ENCODE measurements at places on chromosomes 3 and 15.

DNA sequence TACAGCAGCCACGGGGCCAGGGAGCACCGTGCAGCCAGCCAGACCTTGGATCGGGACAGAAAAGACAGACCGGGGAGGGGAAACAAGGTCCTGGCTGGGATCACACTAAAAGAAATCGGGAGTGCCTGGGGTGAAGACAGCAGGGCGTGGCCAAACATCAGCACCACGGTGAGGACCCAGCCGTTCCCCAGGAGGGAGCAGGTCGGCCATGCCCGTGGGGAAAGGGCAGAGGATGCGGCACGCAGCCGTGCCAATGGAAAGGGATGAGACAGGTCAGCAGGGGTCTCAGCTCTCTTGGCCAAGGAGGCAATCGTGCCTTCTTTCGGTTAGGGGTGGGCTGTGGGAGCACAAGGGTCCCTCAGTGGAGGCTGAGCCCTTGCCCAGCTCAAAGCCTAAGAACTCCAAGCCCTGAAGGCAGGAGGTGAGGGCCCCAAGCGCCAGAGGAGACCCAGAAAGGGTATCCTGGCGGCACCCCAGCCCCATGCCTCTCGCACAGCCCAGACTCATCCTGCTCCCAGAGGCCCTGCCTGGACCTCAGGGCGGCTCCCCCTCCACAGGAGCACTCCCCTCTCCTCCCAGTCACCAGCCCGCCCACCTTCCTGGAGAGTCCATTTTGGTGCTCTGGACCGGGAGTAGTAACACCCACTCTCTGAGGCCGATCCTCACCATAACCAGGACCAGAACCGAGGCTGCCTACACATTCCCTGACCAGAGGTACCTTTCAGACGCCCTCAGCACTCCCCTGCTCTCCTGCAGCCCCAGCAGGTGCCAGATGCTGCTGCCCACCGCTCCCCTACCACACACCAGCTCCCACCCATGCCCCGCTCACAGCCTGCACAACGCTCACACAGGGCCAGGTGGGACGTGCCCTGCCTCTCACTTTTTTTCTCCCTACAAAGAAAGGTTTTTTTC lies 23.2 kb upstream of the OCA2 start:
- no peak for ATAC-seq

- ATAC-seq: peak; percentile 95
Observed at GRCh38 chr3:143644370-143645089, 203.7 kb downstream of the SLC9A9 start.

- no peak for ATAC-seq
Observed at GRCh38 chr15:100050877-100051786, 290.6 kb downstream of the ADAMTS17 start.

DNA sequence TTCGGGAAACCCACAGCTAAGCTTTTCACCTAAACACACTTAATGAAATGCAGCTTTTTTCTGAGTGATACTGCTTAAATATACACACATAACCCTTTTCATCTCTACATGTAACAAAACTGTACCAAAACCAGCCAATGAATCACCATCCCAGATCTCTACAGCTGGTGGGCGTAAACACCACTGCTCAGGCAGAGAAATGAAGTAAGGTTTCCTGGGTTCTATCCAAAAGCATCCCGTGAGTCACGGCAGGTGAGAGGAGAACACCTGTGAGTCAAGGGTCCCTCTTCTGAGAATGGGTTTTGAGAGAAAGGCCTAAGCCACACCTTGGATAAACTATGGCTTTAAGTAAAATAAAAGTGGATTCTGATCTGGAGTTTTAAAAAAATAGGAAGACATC lies 2.6 kb downstream of the CLDN1 start:
- ATAC-seq: no peak

DNA sequence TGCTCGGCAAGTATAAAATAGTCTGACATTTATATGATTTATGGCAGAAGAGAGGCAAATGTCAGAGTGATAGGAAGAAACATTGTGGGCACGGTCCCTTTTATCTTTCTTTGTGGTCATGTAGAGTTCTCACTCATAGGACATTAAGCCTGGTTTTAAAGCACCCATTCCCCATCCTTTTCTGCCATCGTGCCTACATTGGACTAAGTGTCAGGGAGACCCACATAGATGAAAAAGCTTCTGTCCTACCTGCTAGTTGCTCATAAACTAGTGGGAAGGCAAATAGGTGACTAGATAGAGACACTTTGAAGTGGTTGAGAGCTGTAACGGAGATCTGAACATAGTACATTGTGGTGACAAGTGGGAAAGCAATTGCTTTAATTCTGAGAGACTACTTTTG lies 155.7 kb downstream of the B3GALNT1 start:
- no peak for ATAC-seq

DNA sequence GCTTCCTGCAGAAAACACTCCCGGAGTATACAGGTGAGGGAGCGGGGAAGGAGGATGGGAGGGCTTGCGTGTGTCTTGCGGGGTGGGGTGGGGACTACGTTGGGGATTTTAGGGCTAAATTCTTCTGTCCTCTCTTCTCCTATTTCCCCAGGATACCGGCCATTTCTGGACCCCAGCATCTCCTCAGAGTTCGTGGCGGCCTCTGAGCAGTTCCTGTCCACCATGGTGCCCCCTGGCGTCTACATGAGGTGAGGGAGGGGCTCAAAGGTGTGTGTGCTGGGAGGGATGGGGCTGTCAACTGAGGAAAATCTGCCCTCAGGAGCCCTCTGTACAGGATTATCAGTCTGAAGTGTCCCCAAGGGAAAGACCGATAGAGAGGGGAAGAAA lies 6.6 kb downstream of the DUOX1 start:
- no peak for ATAC-seq

DNA sequence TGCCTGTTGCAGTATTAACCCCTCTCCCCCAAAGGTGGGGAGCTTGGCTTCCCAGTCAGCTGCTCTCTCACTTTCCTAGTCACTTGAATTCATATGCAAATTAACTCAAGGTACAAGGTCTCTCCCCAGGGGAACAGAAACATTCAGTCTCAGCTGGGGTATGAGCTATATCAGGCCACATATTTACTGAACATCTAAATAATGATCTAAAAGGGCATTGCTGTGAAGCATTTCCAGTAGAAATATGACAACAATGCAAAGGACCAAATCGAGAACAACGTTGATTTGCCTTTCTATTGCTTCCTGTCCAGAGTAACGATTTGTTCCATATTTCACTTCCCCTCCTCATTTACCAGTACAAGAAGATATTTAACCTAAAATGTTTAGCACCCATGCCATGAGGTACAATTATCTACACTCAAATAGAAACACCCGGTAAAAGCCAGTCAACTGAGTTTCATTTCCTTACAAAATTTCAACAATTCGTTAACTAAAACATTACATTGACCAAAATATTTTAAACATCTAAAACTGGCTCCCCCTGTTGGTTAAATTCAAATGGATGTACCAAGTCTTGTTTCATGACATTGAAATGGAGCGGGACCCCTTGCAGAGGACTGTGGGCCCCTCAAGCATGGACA lies 36.5 kb upstream of the KLHL6 start:
- ATAC-seq: no peak

DNA sequence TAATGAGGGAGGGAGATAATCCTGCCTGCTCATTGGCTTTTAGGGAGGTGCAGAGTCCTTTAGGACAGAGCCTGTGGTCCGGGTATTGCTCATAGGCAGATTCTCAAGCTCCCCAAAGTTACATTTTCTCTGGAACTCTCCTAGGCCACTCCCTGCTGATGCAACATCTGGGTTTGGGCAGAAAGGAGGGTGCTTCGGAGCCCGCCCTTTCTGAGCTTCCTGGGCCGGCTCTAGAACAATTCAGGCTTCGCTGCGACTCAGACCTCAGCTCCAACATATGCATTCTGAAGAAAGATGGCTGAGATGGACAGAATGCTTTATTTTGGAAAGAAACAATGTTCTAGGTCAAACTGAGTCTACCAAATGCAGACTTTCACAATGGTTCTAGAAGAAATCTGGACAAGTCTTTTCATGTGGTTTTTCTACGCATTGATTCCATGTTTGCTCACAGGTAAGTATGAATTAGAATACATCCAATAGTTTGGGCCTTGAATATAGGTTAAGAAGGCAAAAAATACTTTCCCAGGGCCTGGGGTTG lies at the start of gene IL20RB:
TSS of gene IL20RB (plus strand) at position 233 of the 538 bp plus-strand sequence. CDS start at position 364, 131 bp downstream.
- ATAC-seq: no peak

DNA sequence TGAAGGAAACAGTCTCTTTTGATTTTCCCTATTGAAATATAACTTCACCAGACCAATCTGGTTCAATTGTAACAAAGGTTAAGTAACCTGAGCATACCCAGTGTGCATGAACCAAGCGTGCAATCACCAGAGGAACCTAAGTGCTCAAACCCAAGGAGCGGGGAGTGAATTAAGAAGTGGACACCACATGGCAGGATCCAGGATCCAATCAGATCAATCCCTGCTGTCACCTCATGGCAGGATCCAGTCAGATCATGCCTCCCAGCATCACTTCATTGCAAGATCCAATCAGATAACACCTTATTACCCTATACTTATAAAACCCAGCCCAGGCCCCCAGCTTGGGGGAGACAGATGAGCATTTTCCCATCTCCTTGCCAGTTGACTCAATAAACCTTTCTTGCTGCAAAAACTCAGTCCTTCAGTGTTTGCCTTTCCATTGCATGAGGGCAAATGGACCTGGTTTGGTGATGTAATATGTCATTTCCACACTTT lies 38.9 kb upstream of the RNU6-1 start:
- ATAC-seq: no peak

DNA sequence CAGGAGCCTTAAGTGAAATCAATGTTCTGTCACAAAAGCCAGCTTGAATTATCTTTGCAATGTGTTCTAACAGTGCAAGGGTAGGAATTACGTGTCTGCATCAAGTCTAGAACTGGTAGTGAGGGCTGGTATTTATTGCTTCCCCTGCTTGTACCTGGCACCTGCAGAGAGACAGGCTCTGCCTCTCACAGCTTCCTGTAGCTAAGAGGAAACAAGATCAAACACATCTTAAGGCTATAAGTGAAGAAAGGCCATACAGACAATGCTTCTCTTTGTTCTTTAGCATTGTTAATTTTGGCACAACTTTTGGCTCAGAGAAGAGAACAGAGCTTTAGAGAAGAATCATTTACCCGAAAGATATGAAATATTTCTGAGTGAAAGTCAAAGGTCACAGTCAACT lies 479.9 kb downstream of the GRM7 start:
- no peak for ATAC-seq

DNA sequence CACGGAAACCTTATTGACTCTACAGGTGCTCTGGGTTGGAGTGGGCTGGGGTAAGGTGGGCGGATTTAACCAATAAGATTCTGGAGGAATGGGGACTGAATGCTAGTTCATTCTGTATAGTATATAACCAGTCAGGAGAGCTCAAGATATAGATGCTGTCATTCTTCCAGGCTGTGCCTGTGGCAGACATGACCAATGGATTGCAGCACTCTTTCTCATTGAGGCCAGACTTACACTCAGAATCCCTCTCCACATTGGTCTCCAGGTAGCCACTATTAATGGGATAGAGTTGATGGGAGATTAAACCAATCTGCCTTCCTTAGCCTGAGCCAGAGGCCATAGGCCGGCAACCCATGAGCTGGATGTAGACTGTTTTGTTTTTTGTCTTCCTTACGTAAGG lies 82.8 kb upstream of the MEF2A start:
- no peak for ATAC-seq

DNA sequence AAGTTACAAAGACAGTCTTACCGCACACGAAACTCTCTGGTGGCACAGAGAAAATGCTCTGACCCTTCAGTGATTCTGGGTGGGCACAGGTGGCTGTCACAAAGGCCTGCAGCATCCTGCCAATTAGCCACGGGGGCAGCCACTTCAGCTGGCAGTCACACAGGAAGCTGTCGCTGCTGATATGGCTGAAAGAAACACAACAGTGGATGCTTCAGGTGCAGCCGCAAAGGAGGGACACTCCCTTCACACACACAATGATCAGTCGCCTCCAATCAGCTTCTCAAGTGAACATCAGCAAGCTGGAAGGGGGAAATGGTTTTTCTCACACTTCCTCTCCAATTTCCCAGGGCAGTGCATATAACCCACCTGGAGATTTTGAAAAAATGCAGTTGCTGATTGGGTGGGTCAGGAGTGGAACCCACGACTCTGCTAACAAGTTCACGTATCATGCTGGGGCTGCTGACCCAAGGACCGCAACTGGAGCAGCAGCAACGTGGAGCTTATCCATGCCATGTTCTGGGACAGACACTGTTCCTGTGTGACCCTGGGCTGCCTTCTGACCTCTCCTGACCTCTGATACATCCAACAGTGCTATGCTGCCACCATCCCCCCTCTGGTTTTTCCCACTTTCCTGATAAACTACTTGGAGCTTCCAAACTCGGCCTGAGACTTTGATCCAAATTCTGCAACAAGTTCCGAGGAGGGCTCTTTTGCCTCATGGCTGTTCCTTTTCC lies 106.6 kb downstream of the LRIG1 start:
- no peak for ATAC-seq

DNA sequence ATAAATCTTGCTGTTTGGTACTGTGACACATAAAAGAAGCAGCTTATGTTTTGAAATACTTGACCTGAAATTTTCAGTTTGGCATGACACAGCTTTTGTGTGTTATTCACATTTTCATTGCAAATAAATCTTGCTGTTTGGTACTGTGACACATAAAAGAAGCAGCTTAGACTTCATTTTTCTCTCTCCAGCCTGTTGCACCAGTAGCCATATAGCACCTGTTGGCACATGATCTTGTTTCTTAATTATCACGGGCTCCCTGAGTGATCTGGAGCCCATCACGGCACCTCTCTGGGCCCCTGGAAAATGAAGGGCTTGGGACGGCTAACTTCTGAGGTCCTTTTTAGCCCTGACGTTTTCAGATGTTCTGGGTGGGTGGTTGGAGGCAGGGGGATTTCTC lies 77.4 kb upstream of the SLCO3A1 start:
- ATAC-seq: no peak

DNA sequence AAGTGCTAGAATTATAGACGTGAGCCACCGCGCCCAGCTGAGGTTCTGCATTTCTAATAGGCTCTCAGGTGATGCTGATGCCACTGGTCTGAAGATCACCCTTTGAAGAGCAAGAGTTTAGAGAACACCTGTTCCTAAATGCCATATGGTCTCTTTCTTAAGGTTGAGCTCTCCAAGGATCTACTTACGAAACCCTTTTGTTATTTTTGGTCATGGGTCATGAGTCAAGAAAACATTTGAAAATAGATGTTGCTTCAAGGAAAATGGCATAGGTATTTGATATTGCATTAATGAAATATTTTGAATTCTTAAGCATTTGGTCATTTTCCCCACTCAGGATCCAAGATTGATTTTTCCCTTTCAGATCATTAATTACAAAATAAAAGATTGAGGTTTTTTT lies 74.7 kb upstream of the SOX2 start:
- ATAC-seq: peak; percentile 61

- no peak for ATAC-seq
Observed at GRCh38 chr3:20404741-20405100, 218.7 kb upstream of the SGO1 start.

GRCh38 chr3:197555281-197556261 lies at the start of gene BDH1:
BDH1 (minus strand) TSS chr3:197555968; CDS start chr3:197546443, 9,525 bp downstream.
- ATAC-seq: peak; percentile 44

DNA sequence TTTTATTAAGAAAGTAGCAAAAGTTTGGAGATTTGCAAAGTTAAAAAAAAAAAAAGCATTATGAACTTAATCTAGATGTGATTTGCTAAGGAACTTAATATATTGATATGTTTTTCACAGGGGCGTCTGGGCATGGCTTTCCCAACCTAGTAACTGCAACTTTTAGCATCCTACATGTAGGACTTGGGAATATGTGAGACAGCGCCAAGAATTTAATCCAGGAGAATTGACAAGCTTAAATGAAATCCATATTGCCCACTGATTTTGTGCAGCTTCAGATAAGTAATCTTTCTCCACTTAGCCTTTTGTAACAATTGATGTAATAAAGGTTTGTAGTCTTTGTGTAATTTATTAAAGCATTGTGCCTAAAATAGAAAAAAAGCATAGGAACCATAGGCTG lies 982 bp upstream of the GABPB1 start:
- ATAC-seq: no peak

GRCh38 chr3:72234391-72234790 lies 449.4 kb upstream of the PROK2 start:
- peak; percentile 17 for ATAC-seq

Measured in SK-N-SH treated with all-trans-retinoic acid at 6 μM for 48 hours (cell line).